ENCODE measurements at places on chromosomes 13 and 19.

DNA sequence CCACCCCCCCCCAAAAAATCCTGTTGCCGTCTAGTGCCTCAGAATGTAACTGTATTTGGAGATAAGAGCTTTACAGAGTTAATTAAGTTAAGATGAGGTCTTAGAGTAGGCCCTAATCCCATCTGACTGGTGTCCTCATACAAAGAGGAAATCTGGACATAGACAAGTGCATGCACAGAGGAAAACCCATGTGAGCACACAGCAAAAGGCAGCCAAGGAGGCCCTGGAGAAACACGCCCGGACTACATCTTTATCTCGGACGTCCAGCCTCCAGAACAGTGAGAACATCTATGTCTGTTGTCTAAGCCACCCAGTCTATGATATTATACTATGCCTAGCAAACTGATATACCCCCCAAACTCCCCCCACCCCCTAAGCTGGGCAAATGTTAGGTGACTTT is 193.8 kb downstream of the KATNAL1 start:
- no peak for DNase-seq

DNA sequence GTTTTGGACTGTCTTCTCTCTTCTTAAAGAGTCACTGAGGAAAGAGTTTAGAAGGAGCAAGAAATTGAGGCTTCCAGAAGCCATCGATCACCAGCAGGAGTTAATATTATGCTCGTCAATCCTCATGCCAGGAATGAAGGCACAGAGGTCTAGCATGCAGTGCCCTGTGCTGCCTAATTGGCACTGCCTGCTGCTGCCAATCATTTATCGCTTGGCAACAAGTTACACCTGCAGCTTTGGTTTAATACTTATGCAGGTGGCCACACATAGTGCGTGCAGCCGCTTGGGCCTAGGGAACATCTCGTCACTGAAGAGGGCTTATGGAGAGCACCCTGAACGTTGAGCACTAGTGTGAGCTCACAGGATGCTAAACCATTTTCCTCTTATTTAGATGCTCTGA is 2.7 kb upstream of the SOX1 start:
- no peak for DNase-seq

GRCh38 chr13:23811366-23812062 is 77.7 kb downstream of the MIPEP start:
- no peak for DNase-seq

DNA sequence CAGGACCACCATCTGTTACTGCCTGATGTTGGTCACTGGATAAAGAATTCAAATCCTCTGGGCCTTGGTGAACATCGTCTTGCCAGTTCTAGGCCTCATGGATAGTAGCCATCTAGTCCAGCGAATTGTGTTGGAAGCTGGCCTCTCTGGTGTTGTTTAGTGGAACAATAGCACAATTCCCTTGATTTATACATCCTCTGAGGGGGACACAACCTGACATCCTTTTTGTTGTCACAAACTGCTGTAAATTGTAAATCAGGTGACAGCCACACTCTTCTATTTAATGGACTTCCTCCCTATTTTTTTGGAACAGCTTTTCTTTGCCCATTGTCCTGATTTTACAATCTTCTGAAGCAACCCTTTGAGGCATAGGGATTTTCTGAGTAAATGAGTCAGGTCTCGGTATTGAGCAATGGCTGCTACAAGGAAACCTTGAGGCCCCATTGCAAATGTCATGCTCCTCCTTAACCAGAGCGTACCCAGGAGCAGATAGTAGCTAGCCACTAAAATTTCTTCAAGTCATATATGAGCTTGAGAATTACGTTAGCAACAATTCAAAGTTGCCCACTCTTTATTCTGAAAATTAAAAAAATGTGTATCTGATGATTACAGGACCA is 263.3 kb downstream of the COG6 start:
- no peak for DNase-seq

DNA sequence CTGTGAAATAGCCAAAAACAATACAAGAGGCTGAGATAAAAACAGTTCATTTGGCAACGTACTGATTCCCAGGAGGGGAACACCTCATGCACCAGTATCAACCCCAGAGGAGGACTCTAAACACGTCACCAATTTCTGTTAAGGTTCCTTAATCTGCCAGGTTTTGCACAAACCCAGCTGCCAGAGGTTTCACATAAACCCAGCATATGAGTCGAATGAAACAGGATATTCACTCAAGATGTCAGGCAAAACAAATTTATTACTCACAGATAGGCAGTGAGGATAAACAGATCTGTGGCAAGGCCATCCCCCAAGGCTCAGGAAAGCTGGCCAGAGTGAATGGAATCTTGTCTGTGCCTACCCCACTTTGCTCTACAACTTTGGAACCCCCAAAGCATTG is 210.9 kb downstream of the GPC5 start:
- no peak for DNase-seq

DNA sequence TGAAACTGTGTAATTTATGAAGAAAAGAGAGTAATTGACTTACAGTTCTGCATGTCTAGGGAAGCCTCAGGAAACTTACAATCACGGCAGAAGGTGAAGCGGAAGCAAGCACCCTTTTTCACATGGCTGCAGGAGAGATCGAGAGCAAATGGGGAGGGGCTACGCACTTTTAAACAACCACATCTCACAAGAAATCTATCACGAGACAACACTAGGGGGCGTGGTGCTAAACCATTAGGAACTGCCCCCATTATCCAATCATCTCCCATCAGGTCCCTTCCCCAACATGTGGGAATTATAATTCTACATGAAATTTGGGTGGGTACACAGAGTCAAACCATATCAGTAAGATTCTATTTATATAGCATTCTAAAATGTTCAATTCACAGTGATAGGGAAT is 114.8 kb upstream of the TRPC4 start:
- DNase-seq, result no peak

DNA sequence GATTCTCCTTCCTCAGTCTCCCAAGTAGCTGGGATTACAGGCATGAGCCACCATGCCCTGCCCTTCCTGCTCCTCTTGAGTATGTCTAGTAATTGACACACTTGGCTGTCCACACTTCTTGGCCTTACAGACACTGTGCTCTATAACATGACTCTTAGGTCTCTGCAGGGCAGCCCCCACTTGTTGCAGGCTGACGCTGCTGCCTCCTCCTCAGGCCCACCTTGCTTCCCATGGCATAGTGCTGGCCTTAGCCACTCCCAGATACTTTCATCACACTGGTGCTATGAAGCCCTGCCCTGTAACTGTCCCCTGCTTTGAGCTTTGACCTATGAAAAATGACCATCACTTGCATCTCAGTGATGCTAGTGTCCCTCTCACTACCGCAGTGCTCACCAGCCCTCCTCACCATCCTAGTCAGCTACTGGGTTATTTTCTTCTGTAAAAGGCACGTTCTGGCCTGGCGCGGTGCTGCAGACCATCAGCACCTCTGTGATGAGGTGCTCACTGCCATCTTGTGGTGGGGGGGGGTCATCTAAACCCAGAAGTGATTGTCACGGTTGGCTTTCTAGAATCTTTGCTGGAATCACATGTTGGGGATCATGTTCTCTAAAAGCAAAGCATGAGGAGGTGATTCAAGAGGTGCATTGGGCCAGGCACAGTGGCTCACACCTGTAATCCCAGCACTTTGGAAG is 9.8 kb downstream of the ERICH4 start:
- DNase-seq, result no peak

GRCh38 chr19:10289167-10289835 is 451 bp upstream of the ICAM5 start:
- no peak for DNase-seq

- no peak for DNase-seq
Measured at GRCh38 chr19:40355975-40356680, 7.6 kb downstream of the PLD3 start.

DNA sequence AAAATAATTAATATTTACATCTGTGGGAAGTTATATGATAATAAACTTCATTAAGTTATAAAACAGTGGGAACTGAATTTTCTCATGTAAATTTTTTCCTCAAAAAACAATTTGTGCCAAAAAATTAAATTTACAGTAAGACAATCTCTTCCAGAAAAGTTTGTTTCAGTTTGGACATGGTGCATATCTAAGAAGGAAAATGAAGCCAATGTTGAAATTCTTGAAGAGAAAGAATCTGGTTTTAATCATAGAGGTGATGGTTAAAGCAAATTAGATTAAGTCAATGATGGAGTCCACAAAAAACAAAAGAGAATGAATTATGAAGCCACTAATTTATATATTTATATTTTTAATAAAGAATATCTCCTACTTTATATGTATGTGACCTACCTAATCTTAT is 457.2 kb upstream of the SLITRK1 start:
- no peak for DNase-seq

- DNase-seq, result no peak
Measured at GRCh38 chr19:45408121-45408520, 1.7 kb downstream of the POLR1G start.

DNA sequence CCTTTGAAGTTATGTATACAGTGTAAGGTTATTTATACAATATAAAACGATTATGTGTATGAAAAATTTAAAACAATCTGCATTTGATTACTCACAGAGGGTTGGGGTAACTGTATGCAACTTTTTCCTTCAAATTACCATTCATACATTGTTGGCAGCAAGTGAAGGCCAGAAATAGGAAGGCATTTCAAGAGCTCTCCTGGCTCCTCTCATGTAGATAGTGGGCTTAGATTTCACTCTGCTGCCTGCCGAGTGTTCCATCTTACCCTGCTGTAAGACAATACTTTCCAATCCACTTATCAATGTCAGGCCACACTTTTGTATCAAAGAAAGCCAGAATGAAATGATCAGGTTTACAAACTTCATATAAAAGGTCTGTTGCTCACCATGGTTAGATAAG is 245.2 kb downstream of the DNAJC15 start:
- no peak for DNase-seq

- DNase-seq, result peak; percentile 30
Measured at GRCh38 chr13:45219938-45220375, 19.1 kb upstream of the KCTD4 start.

DNA sequence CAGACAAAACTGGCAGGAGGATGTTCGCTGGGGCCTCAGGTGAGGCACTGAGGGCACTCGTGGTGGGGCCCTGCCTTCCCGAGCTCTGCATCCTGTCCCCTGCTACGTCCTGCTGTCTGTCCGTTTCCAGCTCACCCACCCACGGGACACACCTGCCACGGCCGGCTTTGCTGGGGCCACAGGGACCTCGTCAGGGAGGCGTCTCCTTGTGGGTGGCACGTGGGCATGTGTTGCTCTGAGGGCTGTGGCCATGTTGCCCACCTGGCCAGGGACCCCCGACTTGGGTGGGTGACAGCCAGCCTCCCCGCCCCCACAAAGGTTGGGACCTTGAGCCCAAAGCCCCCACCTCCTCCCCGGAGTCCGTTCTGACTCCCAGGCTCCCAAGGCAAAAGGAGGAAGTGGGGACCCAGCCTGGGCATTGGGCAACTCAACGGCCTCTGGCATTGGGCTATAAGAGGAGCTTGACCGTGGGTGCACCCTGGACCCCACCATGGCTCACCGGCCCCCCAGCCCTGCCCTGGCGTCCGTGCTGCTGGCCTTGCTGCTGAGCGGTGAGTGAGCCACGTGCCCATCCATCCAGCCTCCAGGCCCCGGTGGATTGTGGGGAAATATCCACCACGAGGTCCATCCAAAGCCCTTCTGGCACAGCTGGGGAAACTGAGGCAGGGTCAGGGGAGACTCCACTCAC is at the start of gene PRTN3:
Gene PRTN3, plus strand, starts transcription at position 481 of the 688 bp plus-strand sequence. Its CDS starts 10 bp downstream, at position 491.
- no peak for DNase-seq

DNA sequence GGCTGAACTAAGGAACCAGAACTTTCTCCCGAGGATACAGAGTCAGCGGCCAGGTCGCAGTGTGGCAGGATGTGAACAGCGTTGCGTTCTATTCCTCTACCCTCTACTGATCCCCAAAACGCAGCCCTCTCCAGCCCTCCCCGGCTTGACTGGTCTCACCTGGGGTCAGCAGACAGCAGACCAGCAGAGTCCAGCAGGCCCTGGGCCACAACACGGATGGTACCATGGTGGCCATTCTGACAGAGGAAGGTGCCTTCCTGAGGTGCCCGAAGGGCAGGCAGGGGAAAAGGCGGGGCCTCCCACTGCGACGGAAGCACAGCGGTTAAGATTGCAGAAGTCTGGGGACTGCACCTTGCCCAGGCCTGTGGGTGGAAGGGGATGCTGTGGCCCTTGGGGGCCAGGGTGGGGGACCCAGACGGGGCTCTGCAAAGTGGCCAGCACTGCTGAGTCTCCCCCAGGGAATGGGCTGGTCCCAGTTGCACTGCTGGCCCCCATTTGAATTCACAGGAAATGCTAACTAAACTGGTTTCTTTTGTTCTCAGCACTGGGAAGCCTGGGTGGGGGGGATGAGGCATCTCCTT is at the start of gene ICAM3:
Gene ICAM3, minus strand, starts transcription at position 245 of the 581 bp plus-strand sequence. Its CDS starts 10 bp downstream, at position 235.
- no peak for DNase-seq

- no peak for DNase-seq
Measured at GRCh38 chr13:39401046-39401705, 201.8 kb downstream of the LHFPL6 start.

- no peak for DNase-seq
Measured at GRCh38 chr19:29952646-29953045, 10.6 kb downstream of the URI1 start.

Measured in COLO829 (cell line).